ENCODE measurements at places on chromosomes 13 and 19.

DNA sequence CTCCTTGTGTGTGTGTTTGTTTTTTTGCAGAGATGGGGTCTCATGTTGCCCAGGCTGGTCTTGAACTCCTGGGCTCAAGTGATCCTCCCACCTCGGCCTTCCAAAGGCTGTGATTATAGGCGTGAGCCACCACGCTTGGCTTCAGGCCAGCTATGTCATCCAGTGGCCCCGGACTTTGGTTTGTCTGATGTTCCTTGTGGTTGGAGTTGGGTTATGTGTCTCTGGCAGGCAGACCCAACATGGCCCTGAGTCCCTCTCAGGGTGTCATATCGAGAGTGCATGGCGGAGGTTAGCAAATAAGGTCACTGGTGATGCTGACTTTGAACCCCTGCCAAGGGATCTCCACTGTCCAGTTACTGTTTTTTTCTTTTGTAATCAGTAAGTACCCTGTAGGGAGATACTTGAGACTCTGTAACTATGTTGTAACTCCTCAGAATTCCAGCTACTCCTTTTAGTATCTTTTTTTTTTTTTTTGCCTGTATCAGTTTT, 37.3 kb downstream of the SMARCA4 start:
- no peak for DNase-seq

GRCh38 chr13:33678906-33679657, 138.9 kb upstream of the RFC3 start:
- peak; percentile 20 for DNase-seq

- no peak for DNase-seq
Observed at GRCh38 chr13:105595471-105595870, 940.0 kb downstream of the EFNB2 start.

GRCh38 chr19:43510713-43511112, 6.2 kb upstream of the PHLDB3 start:
- DNase-seq = no peak

- DNase-seq = no peak
Observed at GRCh38 chr19:58555369-58555885, 522 bp upstream of the CHMP2A start.

DNA sequence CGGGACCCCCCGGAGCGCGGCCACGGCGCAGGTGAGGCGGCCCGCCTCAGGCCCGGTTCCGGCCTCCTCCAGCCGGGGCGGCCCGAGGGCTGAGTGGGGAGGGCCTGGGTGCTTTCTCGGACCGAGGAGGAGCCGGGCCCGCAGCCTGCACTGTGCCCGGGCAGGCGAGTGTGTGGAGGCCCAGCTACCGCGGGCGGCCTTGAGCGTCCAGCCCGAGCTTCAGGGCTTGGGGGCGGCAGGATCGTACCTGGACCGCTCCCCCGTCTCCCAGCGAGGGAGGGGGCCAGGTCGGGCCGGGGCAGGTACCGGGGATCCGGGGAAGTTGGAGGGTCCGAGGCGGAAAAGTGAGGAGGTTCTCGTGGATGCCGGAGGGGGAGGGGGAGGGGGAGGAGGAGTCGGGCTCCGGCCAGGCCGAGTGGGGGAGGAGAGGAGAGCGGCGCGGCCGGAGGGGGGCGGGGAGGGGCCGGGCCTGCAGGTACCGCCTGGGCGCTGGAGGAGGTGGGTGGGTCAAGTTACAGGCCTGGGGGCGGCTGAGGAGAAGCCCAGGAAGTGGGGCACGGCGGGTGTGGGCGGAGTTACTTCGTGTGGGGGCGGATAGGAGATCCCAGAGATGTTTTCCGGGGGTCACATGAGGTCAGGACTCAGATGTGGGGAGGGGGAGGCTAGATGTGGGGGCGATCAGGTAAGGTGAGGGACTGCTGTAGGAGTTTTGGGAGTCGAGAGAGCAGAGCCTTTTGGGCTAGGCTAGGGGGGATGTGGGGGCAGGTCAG, 545 bp downstream of the NACC1 start:
- DNase-seq = no peak

Data from activated T-cell treated with anti-CD3 and anti-CD28 coated beads for 1 hour (primary cell).